Hepatocyte (in vitro differentiated cells): ENCODE measurements at places on chromosomes 5 and 9.

- H3K4me1 ChIP-seq, result no peaks in the 10 kb centered on the region
- no peaks in the 10 kb centered on the region for H3K27me3 ChIP-seq
- no peak overlapping the region for H3K27ac ChIP-seq
- no peaks in the 10 kb centered on the region for H3K36me3 ChIP-seq
Measured at GRCh38 chr9:34010979-34011378, 37.7 kb downstream of the UBAP2 start.

GRCh38 chr9:133133681-133134387 is 12.8 kb upstream of the RALGDS start:
- DNase-seq, result peak; percentile 94
- H3K4me1 ChIP-seq, result peaks cover 31% of the 10 kb centered on the region
- no peak overlapping the region for H3K4me3 ChIP-seq
- H3K27me3 ChIP-seq, result no peaks in the 10 kb centered on the region
- peak overlapping the region; percentile 95 for H3K27ac ChIP-seq

- H3K4me3 ChIP-seq, result no peak overlapping the region
- peak; percentile 34 for DNase-seq
Measured at GRCh38 chr5:166493612-166494011, 1797.8 kb upstream of the WWC1 start.

- peaks cover 16% of the 10 kb centered on the region for H3K4me1 ChIP-seq
- H3K4me3 ChIP-seq, result peak overlapping the region; percentile 82
- no peaks in the 10 kb centered on the region for H3K36me3 ChIP-seq
- H3K27ac ChIP-seq, result peak overlapping the region; percentile 61
Measured at GRCh38 chr5:7868427-7868772, 431 bp downstream of the FASTKD3 start.

DNA sequence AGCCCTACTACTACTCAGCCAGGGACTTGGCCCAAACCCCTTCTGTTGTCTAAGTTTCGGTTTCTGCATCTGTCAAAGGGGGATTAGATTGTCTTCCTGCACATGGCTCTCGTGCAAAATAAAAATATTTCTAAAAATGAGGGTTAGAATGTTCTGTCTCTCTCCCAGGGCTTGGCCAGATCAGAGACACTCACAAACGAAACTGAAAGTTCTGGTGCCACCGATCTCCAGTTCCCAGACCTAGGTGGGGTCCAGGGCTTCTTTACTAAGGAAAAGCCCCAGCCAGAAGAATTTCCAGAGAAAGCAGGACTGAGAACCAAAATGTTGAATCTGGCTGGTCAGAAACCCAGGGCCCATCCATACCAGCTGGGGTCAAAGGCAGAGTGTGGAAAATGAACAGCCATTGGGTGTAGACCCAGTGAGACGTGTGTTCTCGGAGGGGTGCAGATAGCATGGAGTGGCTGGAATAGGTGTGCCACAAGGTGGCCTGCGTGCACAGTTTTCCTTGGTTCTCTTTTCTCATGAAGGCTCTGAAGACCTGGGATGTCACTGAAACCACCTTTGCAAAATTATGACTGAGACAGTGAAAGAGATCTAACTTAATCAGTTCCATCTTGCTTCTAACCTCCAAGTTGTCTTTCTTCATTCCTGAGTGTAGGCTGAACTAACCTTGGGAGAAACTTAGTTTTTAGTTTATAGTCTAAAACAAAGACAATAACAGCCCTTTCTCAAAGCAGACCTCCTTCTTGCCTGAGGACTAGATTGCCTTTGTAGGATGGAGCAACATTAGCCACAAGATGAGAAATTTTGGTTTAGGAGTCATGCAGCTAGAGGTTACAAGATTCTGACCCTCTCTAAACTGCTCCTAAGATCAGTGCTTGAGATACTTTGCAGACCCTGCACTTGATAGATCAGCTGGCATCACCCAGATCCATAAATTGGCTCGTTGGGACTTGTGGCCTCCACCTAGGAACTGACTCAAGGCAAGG is 2.3 kb upstream of the SLC23A1 start:
- no peaks in the 10 kb centered on the region for H3K27me3 ChIP-seq
- no peak for DNase-seq
- H3K27ac ChIP-seq, result no peak overlapping the region
- H3K4me1 ChIP-seq, result peaks cover 19% of the 10 kb centered on the region

DNA sequence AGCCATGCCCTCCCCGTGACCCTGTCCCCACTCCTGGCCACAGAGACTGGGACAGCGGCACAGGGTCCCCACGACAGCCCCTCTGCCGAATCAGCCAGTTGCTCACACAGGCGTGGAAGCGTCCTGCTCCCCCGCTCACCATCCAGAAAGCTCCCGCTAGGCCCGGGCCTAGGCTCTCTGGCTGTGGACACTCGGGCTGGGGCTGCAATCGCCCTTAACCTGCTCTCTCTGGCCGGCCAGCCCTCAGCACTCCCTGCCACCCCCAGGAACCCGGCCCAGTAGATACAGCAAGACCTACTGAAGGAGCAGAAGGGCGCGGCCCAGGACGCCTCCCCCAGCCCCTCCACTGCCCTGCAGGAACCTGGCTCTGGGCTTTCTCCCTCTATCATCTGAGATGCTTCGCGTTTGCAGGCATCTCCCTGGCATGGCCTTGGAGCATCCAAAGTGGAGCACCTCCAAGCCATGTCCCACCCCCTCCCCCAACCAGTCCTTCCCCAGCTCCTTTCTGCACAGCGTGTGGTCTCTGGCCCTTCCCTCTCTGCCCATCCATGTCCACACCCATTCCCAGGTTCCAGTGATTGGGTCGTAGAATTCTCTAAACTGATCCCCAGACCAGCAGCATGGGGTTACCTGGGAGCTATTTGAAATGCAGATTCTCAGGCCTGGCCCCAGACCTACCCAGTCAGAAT is 113.7 kb upstream of the LMX1B start:
- no peaks in the 10 kb centered on the region for H3K36me3 ChIP-seq
- no peak for DNase-seq
- H3K4me3 ChIP-seq, result no peak overlapping the region
- H3K4me1 ChIP-seq, result peaks cover 8% of the 10 kb centered on the region
- H3K27me3 ChIP-seq, result peaks cover 12% of the 10 kb centered on the region
- H3K27ac ChIP-seq, result no peak overlapping the region

- no peak overlapping the region for H3K27ac ChIP-seq
- DNase-seq, result no peak
- H3K4me3 ChIP-seq, result no peak overlapping the region
Measured at GRCh38 chr5:6476313-6476661, 27.6 kb downstream of the UBE2QL1 start.

- no peak for DNase-seq
- no peak overlapping the region for H3K27ac ChIP-seq
- H3K4me3 ChIP-seq, result no peak overlapping the region
Measured at GRCh38 chr5:912280-913091, 19.8 kb downstream of the TRIP13 start.

DNA sequence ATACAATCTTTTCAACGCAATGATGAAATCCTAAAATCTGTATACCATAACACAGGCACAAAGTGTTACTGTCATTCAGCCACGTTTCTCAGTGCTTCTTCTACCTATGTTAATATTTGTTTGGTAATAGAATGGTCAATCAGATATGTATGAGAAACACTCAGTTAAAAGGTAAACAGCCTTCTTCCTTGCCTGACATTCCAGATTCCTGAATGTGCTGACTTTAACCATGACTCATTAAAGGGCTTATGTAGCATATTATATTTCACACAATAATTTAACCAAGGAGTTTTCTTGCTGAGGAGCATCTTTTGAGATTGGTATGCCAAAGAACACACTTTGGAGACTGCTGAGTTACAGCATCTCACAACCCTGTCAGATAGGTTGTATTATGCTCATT is 187.6 kb downstream of the CETN3 start:
- H3K36me3 ChIP-seq, result no peaks in the 10 kb centered on the region
- H3K27me3 ChIP-seq, result no peaks in the 10 kb centered on the region
- no peak for DNase-seq
- H3K4me3 ChIP-seq, result no peak overlapping the region
- H3K27ac ChIP-seq, result no peak overlapping the region

DNA sequence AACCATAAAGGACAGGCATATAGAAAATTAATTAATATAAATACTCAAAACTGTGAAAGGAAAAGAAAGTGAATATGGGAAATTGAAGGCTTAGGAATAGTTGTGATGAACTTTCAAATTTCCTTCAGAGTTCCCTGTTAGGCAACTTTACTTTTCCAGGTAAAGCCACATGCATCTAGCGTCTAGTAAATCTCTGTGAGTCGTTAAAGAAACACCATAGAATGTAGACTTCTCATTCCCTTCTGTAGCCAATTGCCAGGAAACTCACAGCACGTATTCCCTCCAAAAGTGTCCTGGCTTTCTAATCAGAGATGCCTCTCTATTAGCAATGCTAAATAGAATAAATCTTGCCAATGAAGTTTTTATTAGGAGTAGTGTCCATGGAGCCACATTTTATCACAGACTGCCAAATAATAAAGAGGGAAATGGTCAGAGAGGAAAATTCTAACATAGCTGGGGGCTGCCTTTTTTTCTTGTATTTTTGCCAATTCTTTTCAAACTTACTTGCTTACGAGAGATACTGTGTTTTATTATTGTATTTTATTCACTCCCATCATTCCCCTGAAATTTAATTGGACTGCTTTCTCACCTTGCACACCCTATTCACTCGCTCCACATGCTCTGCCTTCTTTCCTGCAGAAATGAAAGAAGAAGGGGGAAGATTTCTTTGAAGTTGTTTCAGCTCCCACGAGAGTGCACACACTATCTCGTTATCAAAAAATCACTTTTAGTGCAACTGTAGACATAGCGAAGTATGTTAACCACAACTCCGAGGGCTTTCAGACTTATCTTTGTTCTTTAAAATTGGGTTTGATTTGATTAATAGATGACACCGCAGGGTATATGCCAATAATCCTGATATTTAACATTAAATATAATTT is 439.0 kb downstream of the CSNK1G3 start:
- H3K4me3 ChIP-seq, result no peak overlapping the region
- H3K27ac ChIP-seq, result no peak overlapping the region
- no peaks in the 10 kb centered on the region for H3K36me3 ChIP-seq
- no peaks in the 10 kb centered on the region for H3K27me3 ChIP-seq

- H3K27ac ChIP-seq, result no peak overlapping the region
- no peaks in the 10 kb centered on the region for H3K36me3 ChIP-seq
- no peak for DNase-seq
- no peak overlapping the region for H3K4me3 ChIP-seq
- no peaks in the 10 kb centered on the region for H3K27me3 ChIP-seq
Measured at GRCh38 chr5:135004376-135004775, 29.7 kb downstream of the PITX1 start.

- H3K27ac ChIP-seq, result no peak overlapping the region
- no peak overlapping the region for H3K4me3 ChIP-seq
- no peaks in the 10 kb centered on the region for H3K27me3 ChIP-seq
- no peak for DNase-seq
- H3K36me3 ChIP-seq, result no peaks in the 10 kb centered on the region
Measured at GRCh38 chr5:18111906-18112465, 477.7 kb downstream of the TAF11L14 start.

GRCh38 chr9:120729791-120730241 is 15.5 kb upstream of the MEGF9 start:
- peaks cover 18% of the 10 kb centered on the region for H3K4me1 ChIP-seq
- peak overlapping the region; percentile 60 for H3K27ac ChIP-seq

GRCh38 chr5:72226950-72227349 is 93.1 kb downstream of the MRPS27 start:
- H3K27ac ChIP-seq, result no peak overlapping the region
- no peaks in the 10 kb centered on the region for H3K27me3 ChIP-seq
- DNase-seq, result no peak
- H3K4me1 ChIP-seq, result no peaks in the 10 kb centered on the region
- no peaks in the 10 kb centered on the region for H3K36me3 ChIP-seq
- H3K4me3 ChIP-seq, result no peak overlapping the region

- H3K36me3 ChIP-seq, result no peaks in the 10 kb centered on the region
- no peak overlapping the region for H3K4me3 ChIP-seq
- peaks cover 8% of the 10 kb centered on the region for H3K4me1 ChIP-seq
Measured at GRCh38 chr5:56454219-56454862, 221.2 kb upstream of the ANKRD55 start.

GRCh38 chr5:61461417-61461816 is 129.4 kb downstream of the ZSWIM6 start:
- H3K4me1 ChIP-seq, result peaks cover 4% of the 10 kb centered on the region
- H3K27me3 ChIP-seq, result no peaks in the 10 kb centered on the region
- DNase-seq, result peak; percentile 35
- no peak overlapping the region for H3K4me3 ChIP-seq

DNA sequence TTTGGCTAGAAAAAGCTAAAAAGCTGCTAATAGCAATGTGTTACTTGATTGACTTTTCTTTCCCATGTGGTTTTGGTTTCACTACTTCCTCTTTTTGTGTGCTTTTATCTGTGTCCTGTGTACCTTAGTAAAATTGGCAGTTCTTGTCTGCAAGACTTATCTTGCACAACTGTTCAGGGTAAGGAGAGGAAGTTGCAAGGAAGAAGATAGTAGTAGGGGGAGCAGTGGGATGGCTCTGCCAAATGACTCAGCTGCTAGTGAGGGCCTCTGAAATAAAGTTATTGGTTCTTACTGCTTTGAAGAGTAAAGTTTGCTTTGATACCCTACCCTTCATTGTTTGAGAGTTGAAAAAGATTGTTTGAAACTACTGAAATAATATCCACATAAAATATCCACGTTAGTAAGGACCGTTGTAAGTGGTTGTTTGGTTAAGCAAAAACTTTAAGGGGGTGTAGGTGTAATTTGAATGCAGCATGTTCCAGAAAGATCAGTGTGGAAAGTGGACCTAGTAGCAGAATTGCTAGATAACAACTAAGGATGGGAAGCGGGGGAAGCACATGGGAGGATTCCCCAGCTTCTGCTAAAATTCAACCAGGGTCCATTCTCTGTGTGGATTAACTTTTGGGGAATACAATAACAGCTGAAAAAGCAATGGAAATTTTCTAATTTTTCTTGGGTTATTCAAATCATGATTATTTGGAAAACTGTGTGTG is 123.5 kb downstream of the SCAMP1 start:
- no peaks in the 10 kb centered on the region for H3K27me3 ChIP-seq
- H3K4me3 ChIP-seq, result no peak overlapping the region
- H3K4me1 ChIP-seq, result peaks cover 6% of the 10 kb centered on the region
- H3K36me3 ChIP-seq, result no peaks in the 10 kb centered on the region
- no peak overlapping the region for H3K27ac ChIP-seq

- H3K27me3 ChIP-seq, result no peaks in the 10 kb centered on the region
- no peaks in the 10 kb centered on the region for H3K36me3 ChIP-seq
- no peak overlapping the region for H3K27ac ChIP-seq
- no peak overlapping the region for H3K4me3 ChIP-seq
- DNase-seq, result no peak
- H3K4me1 ChIP-seq, result no peaks in the 10 kb centered on the region
Measured at GRCh38 chr5:67223211-67223610, 26.6 kb upstream of the CD180 start.

DNA sequence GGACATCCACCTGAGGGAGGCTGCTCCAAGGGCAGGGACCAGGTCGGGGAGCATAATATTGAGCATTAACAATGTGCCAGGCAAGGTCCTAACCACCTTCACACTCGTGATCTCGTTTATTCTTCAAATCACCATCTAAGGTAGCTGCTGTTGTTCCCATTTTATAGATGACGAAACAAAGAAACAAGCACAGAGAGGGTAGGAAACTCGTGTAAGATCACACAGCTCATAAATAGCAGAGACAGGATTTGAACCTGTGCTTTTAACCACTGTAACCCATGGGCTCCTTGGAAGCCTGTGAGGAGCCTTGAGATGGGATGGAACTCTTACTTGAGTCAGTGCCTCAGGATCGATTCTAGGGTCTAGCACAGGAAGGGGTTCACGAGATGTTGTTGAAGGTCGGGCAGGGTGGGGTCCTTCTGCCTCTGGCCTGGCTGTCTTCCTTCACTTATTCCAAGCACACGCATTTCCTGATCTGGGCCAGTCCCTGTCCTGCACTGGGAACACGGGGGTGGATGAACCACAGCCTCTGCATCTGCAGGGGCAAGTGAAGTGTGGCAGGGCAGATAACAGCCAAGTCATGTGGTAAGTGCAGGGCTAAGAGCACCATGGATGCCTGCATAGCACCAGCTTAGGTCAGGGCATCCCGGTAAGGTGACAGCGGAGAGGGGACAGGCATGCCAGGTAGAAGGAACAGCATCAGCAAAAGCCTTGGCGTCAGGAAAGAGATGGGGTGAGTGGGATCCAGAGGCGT is 188.1 kb downstream of the MELK start:
- H3K36me3 ChIP-seq, result no peaks in the 10 kb centered on the region
- no peak overlapping the region for H3K4me3 ChIP-seq
- H3K27ac ChIP-seq, result no peak overlapping the region
- H3K4me1 ChIP-seq, result no peaks in the 10 kb centered on the region
